ENCODE measurements at places on chromosomes 11 and 22.

DNA sequence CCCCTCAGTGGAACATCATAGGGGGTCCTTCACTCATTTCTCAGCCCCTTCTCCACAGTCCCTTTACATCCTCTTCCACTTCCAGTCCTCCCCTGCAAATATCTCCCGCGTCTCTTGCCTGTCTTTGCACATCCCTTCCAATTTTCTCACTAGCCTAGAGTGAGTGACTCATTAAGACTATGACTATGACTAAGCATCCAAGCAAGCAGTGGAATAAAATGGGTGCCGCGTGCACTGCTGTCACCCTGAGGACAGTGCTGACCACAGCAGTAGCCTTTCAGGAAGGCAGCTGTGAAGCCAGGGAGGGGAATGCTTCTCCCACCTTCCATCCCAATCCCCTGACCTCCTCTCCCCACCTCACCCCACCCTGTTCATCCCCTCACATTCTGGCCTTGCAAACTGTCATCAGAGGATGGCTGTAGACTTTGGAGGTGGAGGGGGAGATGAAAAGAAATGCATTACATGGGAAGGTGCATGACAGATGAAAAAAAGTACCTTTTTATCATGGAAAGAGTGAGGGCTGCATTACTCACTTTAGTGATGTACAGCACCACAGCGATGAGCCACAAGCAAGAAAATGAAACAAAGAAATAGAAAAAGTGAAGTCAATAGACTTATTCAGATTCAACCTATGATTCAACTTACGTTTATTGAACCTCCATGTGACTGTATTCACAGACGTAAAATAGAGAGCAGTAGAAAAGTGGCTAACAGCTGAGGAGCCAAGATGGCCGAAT is 948.2 kb downstream of the NTM start:
- no peak for DNase-seq

- no peak for DNase-seq
These were observed 36.7 kb downstream of the CLMP start for GRCh38 chr11:123158033-123159003.

GRCh38 chr11:128189823-128190222 is 397.5 kb downstream of the ETS1 start:
- no peak for DNase-seq

DNA sequence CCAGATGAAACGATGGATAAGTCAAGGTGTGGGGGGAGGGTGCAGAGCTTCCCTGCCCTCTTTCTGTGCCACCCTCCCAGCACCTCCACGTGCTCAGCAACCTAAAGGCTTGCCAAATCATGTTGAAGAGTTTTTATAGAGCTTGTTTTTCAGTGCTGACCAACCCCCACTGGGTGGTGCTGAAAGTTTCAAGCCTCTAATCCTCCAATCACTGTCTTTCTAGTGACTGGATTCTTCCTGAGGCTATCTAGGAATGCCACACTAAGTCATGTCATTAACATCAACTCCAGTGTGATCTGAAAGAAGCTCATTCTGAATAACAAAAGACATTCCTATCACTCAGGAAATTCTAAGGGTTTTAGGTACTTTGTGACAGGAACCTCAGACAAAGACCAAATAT is 382.6 kb downstream of the DYNC2H1 start:
- no peak for DNase-seq

DNA sequence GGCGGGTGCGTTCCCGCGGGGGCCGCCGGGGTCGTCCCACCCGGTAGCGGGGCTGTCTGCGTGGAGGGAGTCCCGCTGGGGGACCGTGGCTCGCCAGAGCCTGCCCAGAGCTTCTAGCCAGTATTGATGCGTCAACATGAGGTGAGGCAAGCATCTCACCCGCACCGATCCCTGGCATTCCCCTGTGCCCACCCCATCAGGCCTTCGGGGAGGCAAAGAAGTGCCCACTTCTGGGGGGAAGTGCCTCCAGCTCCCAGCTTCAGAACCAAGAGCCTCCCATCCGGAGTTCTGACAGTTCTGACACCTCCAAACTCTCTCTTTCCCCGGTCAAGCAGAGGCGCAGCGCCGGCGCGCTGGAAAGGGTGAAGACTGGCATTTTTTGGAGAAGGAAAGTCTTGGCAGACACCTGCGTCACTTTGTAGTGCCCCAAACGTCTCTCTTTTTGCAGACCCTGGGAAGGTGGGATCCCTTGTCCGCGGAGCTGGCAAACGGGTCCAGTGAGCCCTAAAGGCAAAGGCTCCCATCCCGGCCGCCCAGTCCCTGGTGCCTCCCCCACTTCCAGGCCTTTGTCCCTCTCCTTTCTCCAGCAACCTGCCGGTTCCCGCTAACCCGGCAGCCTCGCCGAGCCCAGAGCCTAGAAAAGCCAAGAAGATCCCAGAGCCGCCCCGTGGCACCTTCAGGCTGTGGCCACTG is 3.2 kb upstream of the PAX6 start:
- no peak for DNase-seq

GRCh38 chr22:22896601-22897000 is 9.0 kb downstream of the IGLL5 start:
- DNase-seq = no peak

- DNase-seq = no peak
These were observed 46.9 kb downstream of the SMIM38 start for GRCh38 chr11:69202511-69203221.

All from SHP77 (cell line).